ENCODE measurements at places on chromosomes 5 and 9.

DNA sequence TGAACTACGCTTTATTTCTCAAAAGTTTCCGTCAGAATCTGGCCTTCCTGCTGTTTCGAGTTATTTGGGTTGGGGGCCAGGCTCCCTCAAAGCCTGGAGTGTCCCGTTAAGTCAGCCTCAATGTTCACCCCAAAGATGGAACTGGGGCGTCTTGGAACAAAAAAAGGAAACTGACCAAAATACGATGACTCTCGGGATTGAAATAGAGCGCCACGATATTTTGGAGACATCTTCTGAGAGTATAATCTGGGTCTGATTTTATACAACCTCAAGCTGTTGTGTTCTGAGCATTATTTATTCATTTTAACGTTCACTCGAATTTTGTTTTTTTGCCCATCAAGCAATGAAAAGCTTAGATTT lies 28.1 kb downstream of the TLX3 start:
- DNase-seq: no peak

- no peak for DNase-seq
Measured at GRCh38 chr9:33341182-33341581, 50.9 kb downstream of the NFX1 start.

GRCh38 chr9:68728731-68729130 lies 23.7 kb downstream of the PIP5K1B start:
- no peak for DNase-seq

DNA sequence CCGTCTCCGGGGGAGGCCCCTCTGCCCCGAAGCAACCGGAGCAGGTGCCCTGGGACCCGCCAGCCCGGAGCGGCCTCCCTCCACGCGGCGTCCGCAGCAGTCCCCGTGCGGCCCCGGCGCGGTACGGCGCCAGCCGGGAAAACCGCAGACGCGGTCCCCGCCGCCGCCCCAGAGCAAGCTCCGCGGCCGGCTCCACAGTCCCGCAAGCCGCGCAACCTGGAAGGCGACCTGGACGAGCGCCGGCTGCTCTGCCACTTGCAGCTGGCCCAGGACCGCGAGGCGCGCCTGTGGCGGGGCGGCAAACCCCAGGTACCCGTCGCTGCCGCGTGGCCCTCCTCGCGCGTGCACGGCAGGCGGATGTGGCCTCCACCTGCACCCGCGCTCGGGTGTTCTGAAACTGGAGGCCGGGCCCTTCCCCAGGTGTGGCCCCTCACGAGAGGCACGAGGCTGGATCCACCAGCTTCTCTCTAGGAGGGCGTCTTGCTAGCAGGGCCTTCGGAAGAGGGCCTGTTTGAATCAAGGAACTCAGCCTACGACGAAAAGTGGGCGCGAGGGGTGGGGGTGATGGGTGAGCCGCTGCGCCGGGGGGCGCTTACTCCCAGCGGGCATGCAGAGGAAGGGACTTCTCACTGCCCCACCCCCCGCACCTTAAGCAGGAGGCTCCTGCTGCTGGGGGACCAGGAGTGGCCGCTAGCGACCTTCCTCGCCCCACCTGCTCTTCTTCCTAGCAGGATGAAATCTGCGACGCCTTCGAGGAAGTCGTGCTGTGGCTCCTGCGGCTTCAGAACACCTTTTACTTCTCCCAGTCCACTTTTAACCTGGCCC lies 602 bp downstream of the CCNI2 start:
- peak; percentile 64 for DNase-seq

All from CD4-positive, alpha-beta T cell treated with Interleukin-12 subunit alpha and Interleukin-12 subunit beta, for 1 hour (primary cell).